ENCODE measurements at places on chromosomes 5 and 9. TPM values are rescaled to one million over a fixed set of nuclear protein-coding genes. Genes with fewer than 3 reads are reported as not detected.

GRCh38 chr9:13755551-13755950, 476.1 kb upstream of the MPDZ start:
- no peak for DNase-seq
- no peak overlapping the region for H3K4me3 ChIP-seq
- no peak overlapping the region for H3K27ac ChIP-seq
- no peaks in the 10 kb centered on the region for H3K27me3 ChIP-seq
- H3K36me3 ChIP-seq = no peaks in the 10 kb centered on the region
- no peaks in the 10 kb centered on the region for H3K4me1 ChIP-seq

DNA sequence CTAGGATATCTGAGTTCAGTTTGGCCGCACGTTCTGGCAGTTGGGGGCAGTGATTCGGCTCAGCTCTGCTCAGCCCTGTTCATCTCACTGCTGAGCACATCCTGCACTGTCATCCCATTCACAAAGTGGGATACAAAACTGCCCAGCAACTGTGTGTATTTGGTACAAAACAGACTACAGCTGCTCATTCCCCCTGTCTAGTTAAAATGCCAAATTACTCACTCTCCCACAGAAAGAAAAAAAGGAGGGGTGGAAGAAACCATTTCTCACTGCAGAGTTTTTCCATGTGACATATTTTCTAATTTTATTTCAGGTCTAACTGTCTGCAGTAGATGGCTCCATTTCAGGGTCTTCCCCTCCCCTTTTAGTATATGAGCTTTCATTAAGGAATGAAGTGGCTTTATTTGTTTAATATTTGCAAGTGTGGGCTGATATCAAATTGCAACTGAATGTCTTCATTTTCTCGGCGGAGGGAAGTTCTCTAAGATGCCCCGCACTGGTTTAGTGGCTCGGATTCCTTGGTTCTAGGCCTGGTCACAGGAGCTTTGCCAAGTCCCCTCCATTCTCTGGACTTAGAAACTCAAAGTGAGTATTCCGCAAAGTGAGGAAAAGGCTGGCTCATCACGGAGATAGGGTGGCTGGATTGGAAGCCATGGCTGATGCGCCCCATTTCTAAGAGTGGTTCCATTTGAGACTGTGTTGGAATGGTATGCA, 14.7 kb downstream of the COL15A1 start:
- peaks cover 3% of the 10 kb centered on the region for H3K4me1 ChIP-seq
- H3K36me3 ChIP-seq = no peaks in the 10 kb centered on the region
- H3K4me3 ChIP-seq = peak overlapping the region; percentile 40
- peak overlapping the region; percentile 77 for H3K27ac ChIP-seq

The SLC24A2 gene
- not detected for total RNA-seq

GRCh38 chr5:66511491-66511890, 84.7 kb upstream of the MAST4 start:
- H3K36me3 ChIP-seq = no peaks in the 10 kb centered on the region
- H3K4me1 ChIP-seq = no peaks in the 10 kb centered on the region
- no peak overlapping the region for H3K27ac ChIP-seq
- H3K27me3 ChIP-seq = no peaks in the 10 kb centered on the region
- DNase-seq = no peak

- DNase-seq = no peak
- no peaks in the 10 kb centered on the region for H3K27me3 ChIP-seq
- H3K4me3 ChIP-seq = no peak overlapping the region
- H3K36me3 ChIP-seq = peaks cover 42% of the 10 kb centered on the region
Measured at GRCh38 chr9:131439224-131439623, 45.3 kb downstream of the PRRC2B start.

DNA sequence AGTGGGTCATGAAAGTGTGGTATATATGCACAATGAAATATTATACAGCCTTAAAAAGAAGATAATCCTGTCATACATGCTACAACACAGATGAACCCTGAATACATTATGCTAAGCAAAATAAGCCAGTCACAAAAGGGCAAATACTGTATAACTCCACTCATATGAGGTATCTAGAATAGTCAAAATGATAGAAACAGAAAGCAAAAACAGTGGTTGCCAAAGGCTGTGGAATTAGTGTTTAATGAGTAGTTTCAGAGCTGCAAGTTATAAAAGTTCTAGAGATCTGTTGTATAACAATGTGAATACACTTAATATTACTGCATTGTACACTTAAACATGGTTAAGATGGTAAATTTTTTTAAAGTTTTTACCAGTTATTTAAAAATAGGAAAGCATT, 135.0 kb downstream of the OXCT1 start:
- no peaks in the 10 kb centered on the region for H3K4me1 ChIP-seq
- no peak overlapping the region for H3K4me3 ChIP-seq
- no peak for DNase-seq
- no peaks in the 10 kb centered on the region for H3K36me3 ChIP-seq
- no peak overlapping the region for H3K27ac ChIP-seq

- H3K4me1 ChIP-seq = no peaks in the 10 kb centered on the region
- H3K36me3 ChIP-seq = no peaks in the 10 kb centered on the region
- peak; percentile 20 for DNase-seq
- peak overlapping the region; percentile 86 for H3K27ac ChIP-seq
Measured at GRCh38 chr5:139847790-139848507, 52.3 kb downstream of the PSD2 start.

GRCh38 chr5:145244788-145245187, 590.4 kb downstream of the PRELID2 start:
- no peak for DNase-seq
- H3K4me1 ChIP-seq = peaks cover 11% of the 10 kb centered on the region
- peak overlapping the region; percentile 58 for H3K4me3 ChIP-seq
- H3K36me3 ChIP-seq = no peaks in the 10 kb centered on the region
- no peaks in the 10 kb centered on the region for H3K27me3 ChIP-seq
